ENCODE measurements at places on chromosomes 7 and 10. TPM values are rescaled to one million over a fixed set of nuclear protein-coding genes. Genes with fewer than 3 reads are reported as not detected.

DNA sequence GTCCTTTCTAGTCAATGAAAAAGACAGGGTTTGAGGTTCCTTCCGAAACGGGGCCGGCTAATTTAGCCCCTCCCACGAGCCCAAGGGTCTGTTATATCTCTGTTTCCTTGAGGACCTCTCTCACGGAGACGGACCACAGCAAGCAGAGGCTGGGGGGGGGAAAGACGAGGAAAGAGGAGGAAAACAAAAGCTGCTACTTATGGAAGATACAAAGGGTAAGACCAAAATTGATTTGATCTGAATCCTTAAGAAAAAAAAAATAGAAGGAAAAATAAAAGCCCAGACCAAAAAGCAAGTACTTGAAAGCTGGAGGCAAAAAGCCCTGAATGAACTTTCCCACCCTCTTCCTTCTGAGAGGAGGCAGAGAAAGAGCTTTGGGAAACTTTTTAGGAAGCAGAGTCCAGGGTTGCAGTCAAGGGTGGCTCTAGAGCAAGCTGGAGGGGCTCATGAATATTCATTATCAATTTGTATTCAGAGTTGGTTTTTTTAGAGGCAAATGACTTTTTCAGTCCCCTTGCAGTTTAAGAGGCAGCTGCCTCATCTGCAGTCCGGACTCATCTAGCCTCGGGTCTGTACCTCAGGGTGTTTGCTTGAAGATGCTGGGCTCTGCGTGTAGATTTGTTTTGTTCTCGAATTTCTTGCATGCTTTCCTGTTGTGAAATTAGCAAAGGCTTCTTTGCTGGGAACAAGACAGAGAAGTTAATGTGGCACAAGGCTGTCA, at the start of gene ENTPD1:
TSS of gene ENTPD1 (plus strand) at position 123 of the 721 bp plus-strand sequence. CDS start at position 200, 77 bp downstream.
- DNase-seq: no peak

GRCh38 chr7:122416336-122416735, 111.8 kb upstream of the FEZF1 start:
- DNase-seq: no peak

GRCh38 chr7:36787933-36788378, 63.7 kb upstream of the AOAH start:
- DNase-seq: no peak

GRCh38 chr10:21926949-21927348, 76.6 kb downstream of the DNAJC1 start:
- DNase-seq: no peak

- DNase-seq: no peak
Observed at GRCh38 chr7:51290702-51291540, 25.7 kb downstream of the COBL start.

GRCh38 chr7:108129018-108129965, 869 bp downstream of the LAMB4 start:
- DNase-seq: no peak

DNA sequence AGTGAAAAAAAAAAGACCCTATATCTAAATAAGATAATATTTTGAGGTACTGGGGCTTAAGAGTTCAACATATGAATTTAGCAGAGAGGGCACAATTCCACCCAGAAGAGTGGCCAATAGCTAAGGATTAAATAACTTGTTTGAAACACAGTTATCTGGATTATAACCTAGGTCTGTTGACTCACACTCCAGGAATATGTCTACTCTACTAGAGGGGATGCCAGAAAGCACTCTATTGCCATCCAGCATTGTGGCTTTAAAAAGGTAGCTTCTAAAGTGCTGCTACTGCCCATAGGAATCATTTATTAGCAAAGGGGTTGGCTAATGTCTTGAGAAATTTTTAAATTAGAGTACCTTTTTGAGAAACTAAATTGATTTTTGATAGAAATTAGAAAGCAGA, 102.2 kb downstream of the PPP1R3A start:
- DNase-seq: no peak

- no peak for DNase-seq
Observed at GRCh38 chr10:34008656-34009055, 674.2 kb upstream of the NRP1 start.

- DNase-seq: no peak
Observed at GRCh38 chr10:103885617-103886016, 30.2 kb upstream of the SH3PXD2A start.

DNA sequence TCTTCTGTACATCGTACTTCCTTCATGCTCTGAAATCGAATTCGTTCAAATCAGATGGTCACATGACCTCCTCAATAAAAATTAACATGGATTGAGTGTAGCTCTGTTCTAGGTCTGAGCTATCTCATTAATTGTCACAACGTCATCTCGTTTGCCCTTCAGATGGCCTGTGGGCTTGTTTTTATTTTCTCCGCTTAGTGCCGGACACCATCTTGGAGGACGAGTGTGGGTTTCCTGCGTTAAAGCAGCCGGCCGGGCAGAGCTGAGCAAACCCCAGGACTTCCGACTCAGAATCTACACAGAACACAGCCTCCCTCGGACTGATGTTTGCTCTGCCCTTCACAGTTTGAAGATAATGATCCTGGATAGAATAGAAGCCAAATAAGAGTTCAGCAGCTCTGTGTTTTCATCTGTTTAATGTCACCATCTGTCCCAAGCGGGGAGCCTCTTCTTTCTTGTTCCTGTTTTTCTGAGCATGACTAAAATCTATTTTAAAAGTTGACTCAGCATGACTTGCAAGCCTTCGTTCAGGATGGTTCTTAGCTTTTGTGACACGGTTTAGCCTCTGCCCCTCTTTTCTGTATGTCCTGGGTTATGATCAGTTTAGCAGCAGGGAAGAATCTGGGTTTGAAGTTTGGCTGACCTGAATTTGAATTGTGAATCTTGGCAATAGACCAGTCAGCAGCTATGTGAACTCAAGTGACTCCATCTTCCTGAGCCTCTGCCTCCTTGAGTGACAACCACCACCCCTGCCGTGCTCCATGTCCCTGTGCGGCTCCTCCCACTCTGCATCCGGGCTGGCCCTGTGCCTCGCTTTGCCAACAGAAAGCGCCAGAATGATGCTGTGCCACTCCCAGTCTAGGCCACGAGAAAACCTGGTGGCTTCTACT, 30.6 kb upstream of the GALNTL5 start:
- DNase-seq: peak; percentile 64

- DNase-seq: no peak
Observed at GRCh38 chr10:124707144-124707467, 37.1 kb downstream of the FAM53B start.

DNA sequence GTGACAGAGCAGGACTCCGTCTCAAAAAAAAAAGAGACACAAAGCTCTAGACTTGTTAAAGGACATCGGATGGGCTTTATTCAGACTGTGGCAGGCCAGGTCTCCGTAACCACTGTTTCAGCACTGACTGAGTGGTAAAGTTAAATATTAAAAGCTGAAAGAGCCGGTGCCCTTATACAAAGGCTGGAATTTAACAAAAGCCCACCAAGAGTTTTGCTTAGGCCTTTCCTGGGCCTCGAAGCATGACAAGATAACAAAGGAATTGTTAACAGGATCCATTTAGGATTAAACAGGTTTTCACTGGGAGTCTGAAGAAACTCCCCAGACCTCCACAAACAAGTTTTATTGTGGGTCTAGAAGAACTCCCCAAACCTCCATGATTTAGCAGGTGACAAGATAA, 727.8 kb downstream of the TYW1 start:
- no peak for DNase-seq

- no peak for DNase-seq
Observed at GRCh38 chr7:28033386-28033785, 147.2 kb downstream of the JAZF1 start.

DNA sequence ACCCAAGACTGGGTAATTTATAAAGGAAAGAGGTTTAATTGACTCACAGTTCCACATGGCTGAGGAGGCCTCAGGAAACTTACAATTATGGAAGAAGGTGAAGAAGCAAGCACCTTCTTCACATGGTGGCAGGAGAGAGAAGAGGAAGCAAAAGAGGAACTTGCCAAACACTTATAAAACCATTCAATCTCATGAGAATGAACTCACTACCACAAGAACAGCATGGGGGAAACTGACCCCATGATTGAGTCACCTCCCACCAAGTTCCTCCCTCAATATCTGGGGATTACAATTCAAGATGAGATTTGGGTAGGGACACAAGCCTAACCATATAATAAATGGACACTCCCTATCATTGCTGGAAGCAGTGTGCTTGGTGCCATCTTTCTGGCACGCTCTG, 506.3 kb downstream of the CALN1 start:
- DNase-seq: no peak

DNA sequence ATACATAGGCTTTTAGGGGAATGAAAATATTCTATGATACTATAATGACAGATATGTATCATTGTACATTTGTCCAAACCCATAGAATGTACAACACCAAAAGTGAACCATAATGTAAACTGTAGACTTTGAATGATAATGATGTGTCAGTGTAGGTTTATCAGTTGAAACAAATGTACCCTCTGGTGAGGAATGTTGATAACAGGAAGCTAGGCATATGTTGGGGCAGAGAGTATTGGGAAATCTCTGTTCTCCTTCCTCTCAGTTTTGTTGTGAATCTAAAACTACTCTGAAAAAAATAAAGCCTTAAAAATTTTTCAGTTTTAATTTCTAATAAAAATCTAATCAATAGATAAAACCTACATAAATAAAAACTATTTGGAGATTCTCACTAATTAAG, 36.9 kb downstream of the C1GALT1 start:
- DNase-seq: no peak

DNA sequence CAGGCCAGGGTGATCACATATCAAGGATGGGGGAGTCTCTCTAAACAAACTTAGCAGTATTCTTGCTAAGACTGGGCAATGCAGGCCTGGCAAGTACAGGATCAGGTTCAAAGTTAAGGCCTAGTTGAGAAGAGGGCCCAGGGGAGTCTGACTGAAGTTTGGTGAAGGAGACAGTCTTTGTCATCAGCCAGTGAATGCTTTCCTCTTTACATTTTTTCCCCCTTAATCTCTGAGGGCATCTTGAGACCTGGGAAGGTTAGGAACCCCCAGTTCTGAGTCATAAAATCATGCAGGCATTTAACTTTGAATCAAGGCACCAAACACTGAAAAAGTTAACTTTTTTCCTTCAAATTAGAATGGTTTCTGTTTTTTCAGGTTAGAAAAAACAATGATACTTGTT, 311.5 kb downstream of the REEP3 start:
- no peak for DNase-seq

DNA sequence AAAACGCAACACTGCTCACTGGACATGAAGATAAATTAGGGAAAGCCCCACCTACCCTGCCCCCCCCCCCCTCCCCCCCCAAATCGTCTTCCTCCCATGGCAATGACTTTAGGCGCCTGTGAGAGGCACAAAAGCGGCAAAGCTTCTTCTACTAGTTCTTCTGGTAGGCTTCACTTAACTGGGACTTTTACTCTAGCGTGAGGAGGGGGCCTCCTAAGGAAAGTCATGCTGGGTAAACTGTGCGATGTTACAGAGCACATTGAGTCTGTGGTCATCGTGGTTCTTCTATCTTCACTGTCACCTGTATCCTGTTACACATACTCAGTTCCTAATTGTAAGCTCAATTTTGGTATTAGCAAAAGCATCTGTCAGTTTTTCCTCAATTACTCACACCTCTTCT, 25.1 kb downstream of the HSPB1 start:
- DNase-seq: no peak

DNA sequence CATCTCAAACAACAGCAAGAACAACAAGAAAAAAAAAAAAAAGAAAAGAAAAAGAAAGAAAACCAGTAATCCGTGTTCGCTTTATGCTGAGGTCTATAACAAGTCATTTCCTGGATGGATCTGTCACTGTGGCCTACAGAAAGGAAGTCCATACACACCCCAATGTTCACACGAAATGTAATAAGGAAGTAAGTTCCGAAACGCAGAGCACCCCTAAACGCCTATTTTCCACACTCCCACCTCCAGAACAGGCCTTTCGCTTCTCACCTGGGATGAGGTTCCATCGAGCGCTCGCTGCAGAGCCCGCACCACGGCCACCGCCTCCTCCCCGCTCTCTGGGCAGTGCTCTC, 735 bp downstream of the ZNF394 start:
- no peak for DNase-seq

DNA sequence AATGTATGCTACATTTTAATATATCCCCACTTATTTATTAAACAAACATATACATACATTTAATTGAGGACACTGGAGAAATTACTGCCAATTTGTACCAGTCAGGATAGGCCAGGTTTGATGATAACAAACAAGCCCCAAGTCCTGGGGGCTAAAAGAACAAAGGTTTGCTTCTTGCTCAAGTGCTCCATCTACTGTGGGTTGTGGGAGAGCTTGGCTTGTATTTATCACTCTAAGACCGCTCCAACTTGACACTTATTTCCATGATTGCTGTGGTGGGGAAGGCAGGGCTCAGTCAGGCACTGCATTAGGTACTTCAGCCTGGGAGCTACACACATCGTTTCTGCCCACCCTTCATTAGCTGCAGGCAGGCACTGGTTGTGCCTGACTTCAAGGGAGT, 136.6 kb upstream of the ZNF32 start:
- DNase-seq: no peak

DNA sequence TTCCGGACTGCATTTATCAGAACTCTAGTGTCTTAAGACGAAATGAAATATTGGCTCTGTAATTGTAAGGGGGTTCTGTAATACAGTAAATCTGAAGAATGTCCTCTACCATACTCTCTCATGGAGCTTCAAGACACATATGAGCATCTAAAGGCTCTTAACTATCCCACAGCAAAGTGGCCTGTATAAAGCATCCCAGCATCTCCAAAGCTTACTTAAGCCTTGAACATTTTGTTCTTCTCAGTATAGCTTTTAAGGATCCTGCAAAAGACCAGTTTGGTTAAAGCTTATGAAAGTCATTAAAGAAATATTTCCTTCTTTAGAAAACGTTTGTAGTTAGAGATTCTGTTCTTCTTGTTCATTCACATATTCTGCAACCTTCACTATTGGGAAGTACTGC, 75.1 kb downstream of the HGF start:
- no peak for DNase-seq

DNA sequence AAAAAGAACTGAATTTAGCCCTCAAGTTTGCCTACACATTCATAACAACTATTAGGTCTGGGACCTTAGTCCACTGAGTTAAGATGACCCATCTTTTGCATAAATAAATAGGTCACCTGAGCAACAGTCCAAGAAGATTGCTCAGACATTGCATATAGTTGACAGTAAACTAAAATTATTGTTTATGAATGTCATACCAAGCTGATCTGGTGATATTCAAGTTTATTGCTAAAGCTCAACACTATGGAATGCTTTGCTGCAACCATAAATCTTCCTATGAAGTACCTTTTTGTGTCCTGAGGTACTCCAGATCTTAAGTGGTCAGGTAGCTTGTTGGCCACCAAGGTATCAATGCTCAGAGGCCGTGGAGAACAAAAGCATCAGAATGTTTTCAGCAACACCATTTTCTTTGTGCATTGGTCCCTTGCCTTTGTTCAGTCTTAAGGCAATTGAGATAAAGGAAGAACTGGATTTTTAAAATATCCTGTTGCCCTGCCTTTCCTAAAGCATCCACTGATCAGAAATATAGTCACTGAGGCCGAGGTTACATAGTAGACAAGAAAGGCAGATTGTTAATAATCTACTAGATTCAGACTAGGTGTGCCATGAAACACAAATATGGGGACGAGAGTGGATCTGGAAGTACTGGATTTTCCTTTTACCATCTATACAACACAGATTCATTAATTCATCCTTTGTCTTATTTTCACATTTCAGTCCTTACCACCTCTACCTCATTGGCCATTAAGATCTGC, 321.3 kb downstream of the PTEN start:
- no peak for DNase-seq

GRCh38 chr7:169276-170172, 22.8 kb upstream of the FAM20C start:
- peak; percentile 16 for DNase-seq

The RSBN1L gene
- total RNA-seq: 10.1 TPM

The EN2 gene
- not detected for total RNA-seq

The CFAP46 gene
- 1.5 TPM for total RNA-seq

The LRRC4 gene
- 3.3 TPM for total RNA-seq

The INTS1 gene
- total RNA-seq: 32.0 TPM

The OPN4 gene
- total RNA-seq: 0.25 TPM

The SRRM3 gene
- total RNA-seq: 17.2 TPM

The URGCP gene
- total RNA-seq: 40.3 TPM

The ZNF488 gene
- total RNA-seq: not detected
